ENCODE measurements at places on chromosomes 5 and 9.

- no peak for DNase-seq
Observed at GRCh38 chr5:1285141-1285540, 9.7 kb downstream of the TERT start.

GRCh38 chr9:5720151-5720550 lies 91.2 kb downstream of the RIC1 start:
- DNase-seq, result no peak

GRCh38 chr9:25310961-25311360 lies 367.3 kb downstream of the TUSC1 start:
- no peak for DNase-seq

DNA sequence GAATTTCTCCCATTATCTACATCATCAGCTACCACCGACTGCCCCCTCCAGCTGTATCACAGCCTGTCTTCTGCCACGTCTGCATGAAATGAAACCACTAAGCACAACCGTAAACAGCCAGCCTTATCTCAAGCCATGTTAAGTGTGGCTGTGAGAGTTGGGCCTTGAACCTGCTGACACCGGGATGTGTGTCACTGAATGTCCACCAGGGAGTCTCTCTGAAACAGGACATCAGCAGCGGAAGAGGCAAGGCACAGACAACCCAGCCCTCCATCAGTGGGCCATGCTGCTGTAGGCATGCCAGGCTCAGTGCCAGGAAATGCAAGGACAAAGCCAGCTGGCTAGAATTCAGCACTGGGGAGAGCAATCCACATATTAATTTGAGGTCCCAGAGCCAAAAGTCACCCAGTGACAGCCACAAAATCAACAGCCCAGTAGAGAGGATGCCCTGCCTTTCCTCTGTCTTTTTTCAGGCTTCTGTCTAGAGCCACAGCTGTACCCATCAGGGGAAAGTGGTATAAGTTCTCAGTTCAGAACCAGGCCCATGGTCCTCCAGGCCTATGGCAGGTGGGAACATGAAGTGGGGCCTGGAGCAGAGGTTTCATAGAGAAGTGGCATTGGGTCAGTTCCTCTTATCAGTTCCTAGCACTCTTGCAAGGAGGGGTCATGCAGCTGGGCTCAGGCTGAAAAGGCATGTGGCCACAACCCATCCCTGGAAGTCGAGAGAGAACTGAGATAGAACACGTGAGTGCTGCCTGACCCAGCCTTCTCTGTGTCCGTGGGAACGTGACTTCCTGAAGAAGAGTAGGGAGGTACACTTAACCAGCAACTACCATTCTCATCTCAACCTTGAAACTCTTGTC lies 199.4 kb downstream of the ESM1 start:
- peak; percentile 31 for DNase-seq

- peak; percentile 64 for DNase-seq
Observed at GRCh38 chr5:30040488-30041118, 1152.9 kb upstream of the CDH6 start.

DNA sequence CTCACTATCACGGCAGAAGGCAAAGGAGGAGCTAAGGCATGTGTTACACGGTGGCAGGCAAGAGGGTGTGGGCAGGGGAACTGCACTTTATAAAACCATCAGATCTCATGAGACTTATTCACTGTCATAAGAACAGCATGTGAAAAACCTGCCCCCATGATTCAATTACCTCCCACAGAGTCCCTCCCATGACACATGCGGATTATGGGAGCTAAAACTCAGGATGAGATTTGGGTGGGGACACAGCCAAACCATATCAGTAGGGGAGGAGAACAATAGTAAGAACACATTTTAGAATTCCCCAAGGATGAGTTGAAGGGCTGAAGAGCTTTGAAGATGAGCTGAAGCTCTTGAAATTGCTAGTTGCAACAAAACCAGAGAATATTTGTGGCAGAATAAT lies 287.9 kb downstream of the SMARCA2 start:
- DNase-seq, result no peak

- DNase-seq, result no peak
Observed at GRCh38 chr5:54570916-54571315, 53.4 kb downstream of the SNX18 start.

GRCh38 chr5:27315363-27316270 lies 277.2 kb upstream of the CDH9 start:
- DNase-seq, result peak; percentile 72

- no peak for DNase-seq
Observed at GRCh38 chr9:89009546-89009840, 18.2 kb downstream of the S1PR3 start.

DNA sequence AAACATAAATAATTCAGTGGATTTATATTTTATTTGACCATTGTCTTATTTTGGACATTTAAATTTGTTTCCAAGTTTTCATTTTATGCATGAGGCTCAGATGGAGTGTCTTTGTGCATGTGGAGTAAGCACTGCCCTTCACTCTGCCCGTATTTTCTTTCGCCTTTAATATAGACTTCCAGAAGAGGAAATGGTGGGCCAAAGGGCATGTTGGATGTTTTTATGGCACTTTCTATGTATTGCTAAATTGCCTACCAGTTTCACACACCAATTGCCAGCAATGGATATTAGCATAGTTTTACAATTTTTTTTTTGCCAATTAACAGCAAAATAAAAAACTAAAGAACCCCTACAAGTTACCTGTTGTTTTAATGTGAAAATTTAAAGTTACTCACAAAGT lies 38.4 kb downstream of the ZSWIM6 start:
- no peak for DNase-seq

GRCh38 chr5:141695627-141696215 lies 13.7 kb upstream of the ARAP3 start:
- DNase-seq, result peak; percentile 65

DNA sequence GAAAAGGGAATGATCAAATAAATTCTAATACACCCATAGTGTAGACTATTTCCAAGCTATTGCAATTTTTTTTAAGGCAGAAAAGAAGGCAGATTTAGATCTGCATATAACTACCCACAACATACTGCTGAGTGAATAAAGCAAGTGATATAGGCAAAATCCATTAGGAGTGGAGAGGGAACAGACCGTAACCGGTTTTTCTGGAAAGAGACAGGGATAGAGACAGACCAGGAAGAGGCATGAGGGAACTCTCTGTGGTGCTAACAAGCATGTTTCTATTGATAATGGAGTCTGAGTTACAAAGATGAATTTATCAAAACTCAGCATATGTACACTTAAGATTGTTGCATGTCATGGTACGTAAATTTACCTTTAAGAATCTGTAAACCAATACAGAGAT lies 14.5 kb downstream of the ZDHHC21 start:
- no peak for DNase-seq

GRCh38 chr5:145975001-145975360 lies 38.6 kb downstream of the SH3RF2 start:
- no peak for DNase-seq

- no peak for DNase-seq
Observed at GRCh38 chr9:123912167-123912897, 17.6 kb downstream of the DENND1A start.

GRCh38 chr5:10233505-10233904 lies 16.2 kb downstream of the ATPSCKMT start:
- peak; percentile 93 for DNase-seq

GRCh38 chr5:76679231-76679630 lies 36.7 kb upstream of the F2R start:
- DNase-seq, result no peak

DNA sequence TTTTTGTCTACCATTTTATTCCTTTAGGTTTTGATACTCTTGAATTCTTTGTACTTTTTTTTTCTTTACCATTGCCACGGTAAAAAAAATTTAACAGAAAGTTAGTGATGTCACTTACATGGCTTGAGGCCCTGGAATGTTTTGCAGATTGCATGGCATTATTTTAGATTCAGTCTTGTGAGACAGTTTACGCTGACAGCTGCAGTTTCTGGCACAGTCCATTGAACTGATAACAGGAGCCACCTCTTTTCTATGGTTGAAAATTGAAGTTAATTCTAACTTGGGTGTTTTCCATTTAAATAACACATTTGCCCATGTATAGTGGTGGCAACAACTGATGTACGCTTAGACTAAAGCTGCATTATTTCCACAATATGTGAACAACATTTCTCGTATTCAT lies 1028.5 kb downstream of the CDH18 start:
- no peak for DNase-seq

GRCh38 chr5:74938250-74938933 lies 72.2 kb upstream of the FAM169A start:
- DNase-seq, result no peak

DNA sequence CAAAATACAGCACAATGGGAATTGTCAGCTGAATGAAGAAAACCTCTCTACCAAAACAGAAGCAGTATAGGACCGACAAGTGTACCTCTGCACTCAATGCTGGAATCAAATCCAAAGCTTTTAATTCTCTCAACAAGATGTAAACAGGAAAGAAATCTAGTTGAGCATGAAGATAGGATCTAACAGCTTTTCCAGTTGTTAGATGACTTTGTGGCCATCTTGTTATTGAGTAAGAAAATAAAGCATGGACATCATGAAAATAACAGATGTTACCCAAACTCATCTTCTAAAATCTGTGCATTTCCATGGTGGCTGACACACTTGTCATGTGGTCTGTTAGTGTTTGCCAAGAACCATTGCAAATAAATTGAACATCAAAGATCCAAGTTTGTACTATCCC lies 34.7 kb downstream of the SREK1 start:
- DNase-seq, result no peak

GRCh38 chr5:127229185-127229889 lies 61.3 kb upstream of the MEGF10 start:
- no peak for DNase-seq

DNA sequence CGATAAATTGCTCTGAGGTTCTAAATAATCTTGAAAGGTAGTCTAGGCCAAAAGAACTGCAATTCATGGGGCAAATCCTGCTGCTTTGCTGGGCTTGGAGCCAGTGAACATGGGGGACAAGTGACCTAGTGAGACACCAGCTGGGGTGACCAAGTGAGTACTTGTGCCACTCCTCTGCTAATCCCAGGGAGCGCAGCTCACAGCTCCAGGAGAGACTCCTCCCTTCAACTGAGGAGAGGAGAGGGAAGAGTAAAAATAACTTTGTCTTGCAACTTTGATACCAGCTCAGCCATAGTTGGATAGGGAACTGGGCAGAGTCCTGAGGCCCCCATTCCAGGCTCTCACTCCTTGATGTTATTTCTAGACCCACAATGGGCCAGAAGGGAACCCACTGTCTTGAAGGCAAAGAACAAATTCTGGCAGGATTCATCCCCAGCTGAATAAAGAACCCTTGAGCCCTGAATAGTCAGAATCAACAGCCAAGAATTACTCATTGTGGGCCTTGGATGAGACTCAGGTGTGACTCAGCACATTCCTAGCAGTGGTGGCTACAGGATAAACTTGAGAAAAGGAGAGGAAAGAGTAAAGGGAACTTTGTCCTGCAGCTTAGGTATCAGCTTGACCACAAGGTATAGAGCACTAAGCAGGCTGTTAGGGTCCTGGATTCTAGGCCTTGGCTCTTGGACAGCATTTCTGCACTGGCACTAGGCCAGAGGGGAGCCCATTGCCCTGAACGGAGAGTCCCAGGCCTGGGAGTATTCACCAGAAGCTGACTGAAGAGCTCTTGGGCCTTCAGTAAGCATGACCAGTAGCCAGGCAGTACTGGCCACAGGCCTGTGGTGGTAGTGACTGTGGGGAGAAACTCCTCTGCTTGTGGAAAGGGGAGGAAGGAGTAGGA lies 288.3 kb upstream of the CDH18 start:
- DNase-seq, result peak; percentile 93

DNA sequence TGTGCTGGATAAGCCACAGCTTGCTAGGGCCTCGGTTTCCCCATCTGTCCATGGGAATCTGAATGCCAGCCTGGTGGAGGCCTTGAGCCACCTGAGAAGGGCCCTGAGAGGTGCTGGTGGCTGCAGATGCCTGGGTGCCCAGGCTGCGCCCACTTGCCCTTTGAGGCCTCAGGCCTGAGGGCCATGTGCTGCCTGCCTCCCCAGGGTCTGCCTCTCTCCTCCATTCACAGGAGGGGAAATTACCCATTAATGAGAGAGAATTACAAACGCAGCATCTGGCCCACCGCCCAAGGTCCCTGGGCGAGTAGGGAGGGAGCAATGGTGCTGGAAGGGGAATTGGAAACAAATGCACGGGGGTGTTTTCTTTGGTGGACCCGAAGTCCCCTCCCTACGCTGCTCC lies 59.6 kb downstream of the BARX1 start:
- DNase-seq, result no peak

DNA sequence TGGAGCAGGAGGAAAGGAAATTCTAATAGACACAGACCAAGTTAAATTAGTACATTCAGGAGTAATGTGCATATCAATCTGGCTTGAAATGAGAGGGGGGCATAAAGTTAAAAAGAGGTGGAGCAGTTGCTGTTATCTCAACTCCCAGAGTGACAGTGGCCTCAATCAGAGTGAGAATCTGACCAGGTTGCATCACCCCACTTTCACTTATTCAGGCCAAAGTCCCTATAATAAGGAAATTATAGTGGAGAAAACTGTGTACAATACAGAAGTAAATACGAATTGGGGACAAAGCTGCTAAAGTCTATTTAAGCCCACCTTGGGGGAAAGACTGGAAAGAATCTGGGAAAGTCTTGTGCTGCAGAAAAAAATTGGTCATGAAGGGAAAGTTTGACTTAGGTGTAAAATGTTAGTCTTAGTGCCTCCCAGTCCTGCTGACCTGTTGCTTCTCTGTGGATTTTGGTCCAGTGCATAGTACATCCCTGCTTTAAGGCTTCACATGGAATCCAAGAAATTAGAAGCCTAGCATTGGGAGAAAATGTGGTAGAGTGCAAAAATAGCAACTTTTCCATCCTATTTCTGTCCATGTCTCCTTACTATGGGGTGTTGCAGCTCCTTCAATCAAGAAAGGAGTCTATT lies 27.9 kb downstream of the MROH2B start:
- DNase-seq, result no peak

- DNase-seq, result no peak
Observed at GRCh38 chr9:78357165-78357873, 60.4 kb downstream of the PSAT1 start.

DNA sequence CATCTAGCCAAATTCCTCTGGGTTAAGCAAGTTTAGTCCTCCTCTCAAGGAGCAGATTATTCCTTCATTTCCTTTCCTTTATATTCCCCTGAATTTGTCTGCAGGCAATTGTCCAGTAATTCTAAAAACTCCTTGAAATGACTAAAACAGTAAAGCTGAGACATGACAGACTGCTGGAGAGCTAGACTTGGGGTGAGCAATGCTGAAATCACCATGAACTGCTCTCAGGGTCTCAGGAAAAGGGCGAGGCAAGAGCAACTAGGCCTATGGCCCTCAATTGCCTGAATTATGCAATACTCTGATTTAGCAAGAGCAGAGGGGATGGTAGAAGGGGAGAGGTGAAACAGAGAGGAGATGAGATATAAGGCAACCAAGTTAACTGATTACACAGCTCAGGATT lies 172.9 kb upstream of the NREP start:
- no peak for DNase-seq

GRCh38 chr5:176927562-176927961 lies 28.4 kb upstream of the HK3 start:
- no peak for DNase-seq

DNA sequence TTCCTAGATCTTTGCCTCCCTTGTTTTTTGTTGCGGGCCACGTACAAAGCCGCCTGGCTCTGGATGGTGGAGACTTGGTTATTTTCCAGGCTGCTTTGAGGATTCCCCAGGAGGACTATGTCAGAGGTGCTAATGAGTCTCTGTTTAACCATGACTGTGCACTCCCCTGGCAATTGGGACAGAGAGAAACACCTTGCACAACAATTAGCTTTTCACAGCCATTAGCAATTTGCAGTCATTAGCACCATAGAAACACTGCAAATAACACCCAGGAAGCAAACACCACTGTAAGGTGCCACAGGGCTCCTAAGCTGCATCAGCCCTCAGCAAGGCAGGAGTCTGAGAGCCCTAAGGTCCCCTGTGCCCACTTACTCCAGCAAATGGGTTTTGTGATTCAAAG lies 201.0 kb upstream of the VLDLR start:
- no peak for DNase-seq
